ENCODE measurements at places on chromosomes 6 and 20.

DNA sequence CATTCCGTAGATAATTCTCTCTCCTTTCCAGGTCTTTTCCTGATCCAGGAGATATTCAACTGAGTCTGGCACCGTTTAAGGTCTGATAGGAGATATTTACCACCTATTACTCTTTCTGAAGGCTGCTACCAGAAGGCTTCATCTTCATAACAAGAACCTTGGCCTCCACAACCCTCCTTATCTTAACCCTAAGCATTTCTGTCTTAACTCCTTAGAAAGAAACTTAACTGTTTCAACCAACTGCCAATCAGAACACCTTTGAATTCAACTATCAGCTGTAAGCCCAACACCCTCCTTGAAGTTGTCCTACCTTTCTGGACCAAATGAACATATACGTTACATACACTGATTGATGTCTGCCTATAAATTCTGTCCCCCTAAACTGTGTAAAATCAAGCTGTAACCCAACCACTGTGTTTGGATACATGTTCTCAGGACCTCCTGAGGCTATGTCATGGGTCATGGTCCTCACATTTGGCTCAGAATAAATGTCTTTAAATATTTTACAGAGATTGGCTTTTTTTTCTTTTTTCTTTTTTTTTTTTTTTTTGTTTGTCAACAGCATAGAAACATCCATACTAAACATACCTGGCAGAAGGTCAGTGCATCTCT is 6.6 kb upstream of the TNFAIP3 start:
- no peak for DNase-seq

DNA sequence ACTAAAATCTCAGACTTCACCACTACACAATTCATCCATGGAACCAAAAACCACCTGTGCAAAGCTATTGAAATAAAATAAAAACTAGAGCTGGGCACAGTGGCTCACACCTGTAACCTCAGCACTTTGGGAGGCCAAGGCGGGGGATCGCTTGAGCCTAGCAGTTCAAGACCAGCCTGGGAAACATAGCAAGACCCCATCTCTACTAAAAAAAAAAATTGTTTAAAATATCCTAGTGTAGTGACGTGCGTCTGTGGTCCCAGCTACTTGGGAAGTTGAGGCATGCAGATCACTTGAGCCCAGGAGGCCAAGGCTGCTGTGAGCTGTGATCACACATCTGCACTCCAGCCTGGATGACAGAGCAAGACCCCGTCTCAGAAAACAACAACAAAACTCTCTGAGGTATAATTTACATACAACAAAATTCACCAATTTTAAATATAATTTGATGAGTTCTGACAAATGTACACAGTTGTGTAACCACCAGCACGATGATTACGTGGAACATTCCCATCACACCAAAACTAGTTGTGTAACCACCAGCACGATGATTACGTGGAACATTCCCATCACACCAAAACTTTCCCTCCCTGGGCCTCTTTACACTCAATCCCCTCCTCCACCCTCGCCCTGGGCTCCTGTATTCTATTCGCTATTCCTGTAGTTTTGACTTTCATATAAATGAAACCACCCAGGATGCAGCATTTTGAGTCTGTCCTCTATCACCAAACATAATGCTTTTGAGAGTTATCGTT is 107.5 kb downstream of the TAF4 start:
- DNase-seq: no peak

- DNase-seq: no peak
These were observed 3.5 kb downstream of the FKBP1C start for GRCh38 chr6:63214816-63215215.

GRCh38 chr20:20668639-20669038 is 43.8 kb downstream of the RALGAPA2 start:
- no peak for DNase-seq

GRCh38 chr6:13473768-13474165 is 13.6 kb downstream of the GFOD1 start:
- no peak for DNase-seq

DNA sequence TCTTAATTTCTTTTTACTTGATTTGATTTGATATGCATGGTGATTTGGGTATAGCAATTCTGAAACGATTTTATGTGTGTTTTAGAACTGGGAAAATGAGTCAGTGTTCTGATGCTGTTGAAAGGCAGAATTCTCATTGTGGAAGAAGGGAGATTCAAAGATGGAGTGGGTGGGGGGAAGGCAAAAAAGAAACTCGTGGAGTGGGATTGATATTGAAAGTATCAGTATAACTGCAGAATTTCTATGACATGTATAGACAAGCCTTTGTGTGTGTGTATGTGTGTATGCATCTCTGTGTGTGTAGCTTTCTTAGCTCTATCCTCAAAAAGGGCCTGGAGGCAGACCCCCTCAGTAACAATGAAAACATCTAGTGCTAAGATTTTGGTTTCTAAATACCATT is 184.3 kb upstream of the OLIG3 start:
- DNase-seq: no peak

- DNase-seq: no peak
These were observed 334.3 kb downstream of the TFAP2A start for GRCh38 chr6:10080561-10080960.

- DNase-seq: no peak
These were observed 257.1 kb downstream of the SOX4 start for GRCh38 chr6:21850691-21851090.

DNA sequence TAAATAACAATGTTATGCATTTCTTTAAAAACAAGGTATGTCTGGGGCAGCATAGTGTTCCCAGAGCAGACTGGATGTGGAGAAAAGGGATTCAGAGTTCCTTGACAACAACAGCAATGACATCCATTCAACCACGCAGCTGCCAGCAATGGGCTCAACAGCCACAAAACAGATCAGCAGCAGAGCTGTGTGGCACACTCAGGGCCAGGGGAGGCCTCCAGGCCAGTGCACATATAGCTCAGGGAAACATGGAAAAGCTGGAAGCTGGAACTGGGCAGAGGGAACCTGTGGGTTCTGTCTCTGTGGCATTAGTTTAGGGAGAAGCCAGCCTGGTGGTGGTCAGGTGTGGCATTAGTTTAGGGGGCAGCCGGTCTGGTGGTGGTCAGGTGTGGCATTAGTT is 148.3 kb downstream of the SMOC2 start:
- DNase-seq: no peak

- DNase-seq: no peak
These were observed 90.0 kb downstream of the EDN3 start for GRCh38 chr20:59390437-59390836.

DNA sequence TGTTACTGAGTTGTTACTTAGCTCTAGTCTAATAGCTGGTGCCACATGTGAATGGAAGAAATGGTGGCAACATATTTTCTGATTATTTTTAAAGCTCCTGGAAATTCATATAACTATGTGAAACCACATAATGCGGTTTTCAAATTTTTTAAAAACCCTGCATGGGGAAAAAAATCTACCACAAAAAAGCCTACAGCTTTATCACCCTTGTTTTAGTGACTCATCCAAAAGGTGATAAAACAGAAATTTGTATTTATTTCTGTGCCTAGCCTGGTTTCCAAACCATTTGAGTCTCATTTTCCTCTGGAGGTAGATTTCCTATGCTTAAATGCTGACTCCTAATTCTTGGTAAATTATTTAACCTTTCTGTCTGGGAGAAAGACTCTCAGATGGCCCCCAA is 5.4 kb upstream of the FBXO30 start:
- DNase-seq: no peak
